ENCODE measurements at places on chromosomes 6 and 20. TPM values are rescaled to one million over a fixed set of nuclear protein-coding genes. Genes with fewer than 3 reads are reported as not detected.

KIF25 gene
- not detected for total RNA-seq

OLIG3 gene
- total RNA-seq = not detected

POLH gene
- 87.0 TPM for total RNA-seq

DNA sequence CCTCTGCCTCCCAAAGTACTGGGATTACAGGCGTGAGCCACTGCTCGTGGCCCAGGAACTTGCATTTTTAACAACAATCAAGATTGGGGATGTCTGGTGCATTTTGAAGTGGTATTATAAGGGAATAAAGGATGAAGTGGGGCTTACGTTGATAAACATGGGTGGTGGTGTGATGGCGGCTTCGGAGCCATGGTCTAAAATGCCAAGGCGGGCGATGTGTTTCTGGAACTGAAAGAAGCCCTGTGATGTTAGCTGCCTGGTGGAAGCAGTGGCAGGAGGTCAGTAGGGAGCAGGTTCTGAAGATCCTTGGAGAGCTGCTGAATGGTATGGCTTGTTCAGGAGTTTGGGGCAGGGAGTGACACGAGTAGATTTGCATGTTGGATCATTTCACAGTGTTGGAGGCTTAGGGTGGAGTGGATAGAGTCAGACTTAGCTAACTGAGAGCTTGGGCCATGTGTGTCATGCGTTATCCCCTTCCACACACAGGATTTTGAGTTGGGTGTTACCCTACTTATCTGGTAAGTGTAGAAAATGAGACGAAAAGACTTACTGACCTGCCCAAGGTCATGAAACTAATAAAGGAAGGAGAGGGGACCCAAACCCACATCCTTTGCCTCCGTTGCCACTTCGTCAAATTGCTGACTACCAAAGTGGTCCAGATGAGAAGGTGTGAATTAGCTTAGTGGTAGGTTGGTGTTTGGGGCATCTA lies 1.5 kb downstream of the NELFCD start:
- peak overlapping the region; percentile 94 for H3K4me3 ChIP-seq
- peaks cover 38% of the 10 kb centered on the region for H3K4me1 ChIP-seq
- H3K36me3 ChIP-seq = peaks cover 29% of the 10 kb centered on the region
- DNase-seq = no peak
- H3K27me3 ChIP-seq = peaks cover 3% of the 10 kb centered on the region
- peak overlapping the region; percentile 72 for H3K27ac ChIP-seq

TBP gene
- total RNA-seq = 23.6 TPM

ABHD16B gene
- total RNA-seq = not detected

FUT9 gene
- not detected for total RNA-seq

DNA sequence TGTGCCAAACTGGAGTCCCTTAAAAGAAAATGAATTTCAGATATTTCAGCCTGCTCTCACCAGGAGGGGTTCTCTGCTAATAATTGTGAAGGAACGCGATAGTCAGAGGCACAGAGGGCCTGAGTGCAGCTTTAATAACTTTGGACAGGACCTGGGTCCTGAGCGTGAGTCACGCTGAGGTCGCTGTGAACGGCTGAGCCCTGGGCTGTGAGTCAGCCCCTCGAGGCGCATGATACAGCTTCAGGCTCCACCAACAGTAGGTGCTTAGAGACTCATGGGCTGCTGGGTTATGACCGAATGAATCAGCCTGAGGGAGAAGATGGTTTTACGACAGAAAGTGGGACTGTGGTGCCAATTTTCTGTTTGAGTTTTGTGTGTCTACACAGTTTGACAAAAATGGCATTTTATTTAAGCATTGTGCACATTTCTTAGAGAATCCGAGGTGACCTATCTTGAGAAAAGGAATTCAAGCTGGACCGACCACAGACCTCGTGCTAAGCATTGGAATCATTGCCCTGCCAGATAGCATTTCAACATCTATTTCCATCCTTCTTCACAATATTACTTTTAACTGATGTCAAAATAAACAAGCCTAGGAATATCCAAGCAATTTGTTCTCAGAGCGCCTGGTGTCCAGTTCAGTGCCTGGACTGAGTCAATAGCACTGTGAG lies 183.0 kb downstream of the THBS2 start:
- no peaks in the 10 kb centered on the region for H3K27me3 ChIP-seq
- H3K4me3 ChIP-seq = no peak overlapping the region
- no peak for DNase-seq
- no peaks in the 10 kb centered on the region for H3K4me1 ChIP-seq

DNA sequence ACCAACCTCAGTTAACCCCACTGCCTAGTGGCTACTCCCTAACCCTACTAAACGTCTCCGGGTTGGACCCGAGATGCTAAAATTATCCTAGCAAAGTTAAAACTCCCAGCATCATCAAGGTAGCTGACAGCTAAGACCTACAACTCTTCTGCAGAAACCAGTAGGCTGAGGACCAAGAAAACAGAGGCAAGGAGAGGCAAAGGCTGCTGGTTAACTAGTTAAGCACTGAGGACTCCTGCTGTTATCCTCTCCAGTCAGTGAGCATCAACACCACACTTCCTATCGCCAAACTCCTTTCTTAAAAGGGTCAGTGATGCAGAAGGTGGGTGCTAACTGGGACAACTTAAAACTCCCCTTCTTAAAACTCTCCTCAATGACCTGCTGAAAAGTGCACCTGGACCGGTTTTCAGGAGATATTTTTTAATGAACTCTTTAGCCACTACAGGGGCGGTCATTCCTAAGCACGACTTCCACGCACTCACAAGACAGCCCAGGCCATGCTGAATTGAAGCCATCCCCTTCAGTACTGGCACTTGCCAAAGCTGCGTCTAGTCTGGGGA lies 1.7 kb downstream of the TRERF1 start:
- H3K27ac ChIP-seq = peak overlapping the region; percentile 89
- peaks cover 14% of the 10 kb centered on the region for H3K27me3 ChIP-seq
- H3K36me3 ChIP-seq = peaks cover 40% of the 10 kb centered on the region
- peaks cover 57% of the 10 kb centered on the region for H3K4me1 ChIP-seq

DNA sequence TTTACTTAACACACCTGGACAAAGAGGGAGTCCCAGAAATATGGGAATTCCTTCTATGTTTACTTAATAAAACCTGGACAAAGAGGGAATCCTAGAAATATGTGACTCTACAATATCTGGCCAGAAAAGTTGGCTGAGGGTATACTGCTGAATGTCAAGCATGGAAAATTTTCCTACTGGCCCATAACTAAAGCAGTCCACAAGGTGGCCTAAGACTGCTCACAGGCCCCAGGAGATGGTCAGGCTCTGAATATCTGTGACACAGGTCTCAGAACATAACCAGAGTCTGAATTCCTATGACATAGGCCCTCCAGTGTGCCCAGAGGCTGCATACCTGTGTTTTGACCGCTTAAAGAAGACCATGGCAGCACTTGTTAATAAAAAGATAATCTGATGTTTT lies 578.2 kb upstream of the NRSN1 start:
- no peaks in the 10 kb centered on the region for H3K4me1 ChIP-seq
- no peaks in the 10 kb centered on the region for H3K36me3 ChIP-seq
- no peak overlapping the region for H3K27ac ChIP-seq

FAM83C gene
- not detected for total RNA-seq

- no peak overlapping the region for H3K4me3 ChIP-seq
- no peaks in the 10 kb centered on the region for H3K36me3 ChIP-seq
- H3K27ac ChIP-seq = no peak overlapping the region
- no peak for DNase-seq
- no peaks in the 10 kb centered on the region for H3K4me1 ChIP-seq
Observed at GRCh38 chr6:166293731-166294584, 14.2 kb downstream of the PRR18 start.

GRCh38 chr6:134094441-134094840 lies 42.0 kb upstream of the SLC2A12 start:
- H3K36me3 ChIP-seq = no peaks in the 10 kb centered on the region
- peaks cover 6% of the 10 kb centered on the region for H3K4me1 ChIP-seq
- H3K27ac ChIP-seq = no peak overlapping the region
- peaks cover 33% of the 10 kb centered on the region for H3K27me3 ChIP-seq
- no peak overlapping the region for H3K4me3 ChIP-seq
- no peak for DNase-seq

DNA sequence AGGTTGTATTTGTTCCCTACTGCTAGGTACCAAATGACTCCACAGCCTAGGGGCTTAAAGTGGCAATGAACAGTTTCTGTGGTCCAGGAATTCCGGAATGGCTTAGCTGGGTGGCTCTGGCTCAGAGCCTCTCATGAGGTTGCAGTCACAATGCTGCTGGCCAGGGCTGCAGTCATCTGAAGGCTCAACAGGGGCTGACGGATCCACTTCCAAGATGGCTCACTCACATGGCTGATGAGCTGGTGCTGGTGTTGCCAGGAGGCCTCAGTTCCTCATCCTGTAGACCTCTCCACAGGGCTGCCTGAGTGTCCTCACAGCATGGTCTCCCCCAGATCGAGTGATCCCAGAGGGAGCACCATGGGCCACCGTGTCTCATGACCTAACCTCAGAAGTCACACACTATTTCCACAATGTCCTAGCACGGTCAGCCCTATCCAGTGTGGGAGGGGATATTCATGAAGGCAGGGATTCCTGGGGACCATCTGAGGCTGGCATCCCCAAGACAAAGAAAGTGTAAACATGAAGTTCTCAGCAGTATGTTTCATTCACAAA lies 19.0 kb upstream of the BPI start:
- H3K27ac ChIP-seq = no peak overlapping the region
- no peaks in the 10 kb centered on the region for H3K4me1 ChIP-seq
- H3K27me3 ChIP-seq = peaks cover 14% of the 10 kb centered on the region
- no peak overlapping the region for H3K4me3 ChIP-seq
- DNase-seq = no peak

HUS1B gene
- 1.6 TPM for total RNA-seq

DNA sequence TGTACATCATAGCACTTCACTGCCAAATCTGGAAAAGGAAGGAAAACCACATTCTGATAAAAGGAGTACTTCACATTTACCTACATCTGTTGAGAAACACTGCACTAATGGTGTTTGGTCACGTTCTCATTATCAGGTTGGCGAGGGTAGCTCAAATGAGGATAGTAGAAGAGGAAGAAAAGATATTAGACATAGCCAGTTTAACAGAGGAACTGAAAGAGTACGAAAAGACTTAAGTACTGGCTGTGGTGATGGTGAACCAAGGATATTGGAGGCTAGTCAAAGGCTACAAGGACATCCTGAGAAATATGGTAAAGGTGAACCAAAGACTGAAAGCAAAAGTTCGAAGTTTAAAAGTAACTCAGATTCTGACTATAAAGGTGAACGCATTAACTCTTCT lies 32.0 kb upstream of the GJA10 start:
- no peaks in the 10 kb centered on the region for H3K27me3 ChIP-seq
- H3K27ac ChIP-seq = no peak overlapping the region
- peaks cover 21% of the 10 kb centered on the region for H3K4me1 ChIP-seq
- peaks cover 75% of the 10 kb centered on the region for H3K36me3 ChIP-seq
- no peak overlapping the region for H3K4me3 ChIP-seq
- no peak for DNase-seq

CUL9 gene
- 60.7 TPM for total RNA-seq

GRCh38 chr20:48948612-48949011 lies 27.1 kb downstream of the ARFGEF2 start:
- H3K4me3 ChIP-seq = no peak overlapping the region
- DNase-seq = no peak
- no peaks in the 10 kb centered on the region for H3K4me1 ChIP-seq
- H3K36me3 ChIP-seq = peaks cover 18% of the 10 kb centered on the region
- no peak overlapping the region for H3K27ac ChIP-seq
- no peaks in the 10 kb centered on the region for H3K27me3 ChIP-seq

GRCh38 chr20:47999166-47999565 lies 213.9 kb upstream of the SULF2 start:
- peaks cover 2% of the 10 kb centered on the region for H3K4me1 ChIP-seq
- no peak overlapping the region for H3K27ac ChIP-seq
- H3K4me3 ChIP-seq = no peak overlapping the region
- no peaks in the 10 kb centered on the region for H3K36me3 ChIP-seq
- peaks cover 3% of the 10 kb centered on the region for H3K27me3 ChIP-seq

DNA sequence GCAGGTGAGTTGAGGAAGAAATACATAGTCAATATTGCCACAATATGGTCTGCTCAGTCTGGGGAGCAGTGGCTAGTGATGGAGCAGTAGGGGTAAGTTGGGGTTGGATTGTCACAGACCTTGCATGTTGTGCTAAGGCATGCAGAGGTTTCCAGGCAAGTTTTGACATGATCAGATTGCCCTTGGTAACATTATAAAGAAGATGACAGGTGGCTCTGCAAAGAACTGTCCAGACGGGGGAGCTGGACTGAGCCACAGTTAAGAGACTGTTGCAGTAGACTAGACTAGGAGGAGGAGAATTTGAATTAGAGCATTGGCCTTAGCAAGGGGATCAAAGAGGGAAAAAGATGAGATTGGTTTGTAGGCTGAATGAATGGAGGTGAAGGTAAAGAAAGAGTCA lies 23.4 kb downstream of the ATRN start:
- no peak overlapping the region for H3K27ac ChIP-seq
- no peaks in the 10 kb centered on the region for H3K4me1 ChIP-seq
- no peak for DNase-seq
- H3K36me3 ChIP-seq = peaks cover 6% of the 10 kb centered on the region

GRCh38 chr20:5045906-5046305 lies 44.6 kb upstream of the SLC23A2 start:
- H3K4me1 ChIP-seq = no peaks in the 10 kb centered on the region
- no peak overlapping the region for H3K4me3 ChIP-seq
- peaks cover 19% of the 10 kb centered on the region for H3K27me3 ChIP-seq
- DNase-seq = no peak
- no peaks in the 10 kb centered on the region for H3K36me3 ChIP-seq

CAGE1 gene
- total RNA-seq = not detected

GRCh38 chr6:144195671-144196270 lies 45.5 kb downstream of the STX11 start:
- H3K27ac ChIP-seq = no peak overlapping the region
- peaks cover 5% of the 10 kb centered on the region for H3K4me1 ChIP-seq
- no peak overlapping the region for H3K4me3 ChIP-seq
- peaks cover 8% of the 10 kb centered on the region for H3K36me3 ChIP-seq
- no peak for DNase-seq

LPIN3 gene
- total RNA-seq = 4.3 TPM

- no peaks in the 10 kb centered on the region for H3K4me1 ChIP-seq
- DNase-seq = no peak
- no peaks in the 10 kb centered on the region for H3K27me3 ChIP-seq
- H3K4me3 ChIP-seq = no peak overlapping the region
- no peak overlapping the region for H3K27ac ChIP-seq
Observed at GRCh38 chr6:55802259-55802658, 73.1 kb downstream of the BMP5 start.

DNA sequence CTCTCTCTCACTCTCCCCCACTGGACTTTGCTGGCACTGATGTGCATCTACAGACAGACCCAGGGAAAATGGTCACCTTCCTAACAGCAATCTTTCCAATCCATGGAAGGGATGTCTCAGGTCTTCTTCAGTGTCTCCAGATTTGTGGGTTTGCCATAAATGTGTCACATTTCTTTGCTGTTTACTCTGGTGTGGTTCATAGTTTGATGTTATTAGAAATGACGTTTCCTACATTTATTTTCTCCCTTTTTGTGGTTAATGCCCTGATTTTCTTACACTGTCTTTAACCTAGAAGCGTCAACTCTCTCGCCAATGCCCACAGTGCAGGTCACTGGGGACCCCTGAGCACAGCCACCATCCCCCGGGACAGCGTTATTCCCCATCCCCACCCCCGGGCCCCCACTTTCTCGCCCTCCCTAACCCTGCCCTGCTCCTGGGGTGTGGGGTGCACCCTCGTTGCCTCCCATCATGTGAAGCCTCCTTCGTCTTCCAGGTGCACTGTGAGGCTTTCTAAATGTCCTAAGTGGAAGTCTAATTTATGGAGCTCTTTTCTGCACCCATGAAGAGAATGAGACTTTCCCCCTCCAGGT lies 86.5 kb downstream of the YTHDF1 start:
- no peak overlapping the region for H3K4me3 ChIP-seq
- H3K27ac ChIP-seq = no peak overlapping the region
- no peaks in the 10 kb centered on the region for H3K36me3 ChIP-seq
- H3K27me3 ChIP-seq = peaks cover 3% of the 10 kb centered on the region

FANCE gene
- total RNA-seq = 13.0 TPM

- no peaks in the 10 kb centered on the region for H3K4me1 ChIP-seq
- H3K4me3 ChIP-seq = no peak overlapping the region
- DNase-seq = no peak
- H3K27ac ChIP-seq = no peak overlapping the region
- H3K27me3 ChIP-seq = peaks cover 14% of the 10 kb centered on the region
Observed at GRCh38 chr6:148608199-148608951, 138.5 kb upstream of the UST start.

CCN6 gene
- total RNA-seq = not detected
